ENCODE measurements at places on chromosomes 7 and 10. TPM values are rescaled to one million over a fixed set of nuclear protein-coding genes. Genes with fewer than 3 reads are reported as not detected.

The HMX2 gene
- total RNA-seq = not detected

- no peak for DNase-seq
Observed at GRCh38 chr10:94428766-94429707, 26.7 kb downstream of the TBC1D12 start.

DNA sequence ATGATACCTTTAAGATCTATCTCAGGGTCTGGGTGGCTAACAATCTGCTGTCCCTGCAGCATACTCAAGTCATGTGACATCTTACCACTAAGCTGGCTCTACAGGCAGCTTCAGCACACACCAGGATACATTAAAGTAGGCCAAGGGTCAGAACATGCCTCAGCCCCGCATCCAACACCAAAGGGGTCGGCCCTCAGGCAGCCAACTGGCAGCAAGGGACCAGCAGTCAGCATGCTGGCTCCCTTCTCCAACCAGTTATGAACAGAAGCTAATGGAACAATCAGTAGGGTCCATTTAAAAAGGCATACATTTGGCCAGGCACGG is 37.1 kb downstream of the FAM53B start:
- no peak for DNase-seq

DNA sequence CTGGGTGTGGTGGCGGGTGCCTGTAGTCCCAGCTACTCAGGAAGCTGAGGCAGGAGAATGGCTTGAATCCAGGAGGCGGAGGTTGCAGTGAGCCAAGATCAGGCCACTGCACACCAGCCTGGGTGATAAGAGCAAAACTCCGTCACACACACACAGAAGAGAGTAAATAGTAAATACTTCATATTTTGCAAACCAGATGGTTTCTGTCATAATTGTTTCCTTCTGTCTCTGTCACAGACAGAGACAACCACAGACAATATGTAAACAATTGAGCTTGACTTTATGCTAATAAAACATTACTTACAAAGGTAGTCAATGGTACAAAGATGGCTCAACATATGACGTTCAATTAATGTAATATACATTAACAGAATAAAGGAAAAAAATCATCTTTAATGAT is 83.7 kb downstream of the JMJD1C start:
- no peak for DNase-seq

The THAP5 gene
- total RNA-seq = 21.1 TPM

The FAM25G gene
- not detected for total RNA-seq

The COBL gene
- 28.1 TPM for total RNA-seq

The C7orf25 gene
- 4.2 TPM for total RNA-seq

The MORN4 gene
- 7.0 TPM for total RNA-seq

The NDUFB2 gene
- 528 TPM for total RNA-seq

GRCh38 chr7:83947260-83947659 is 247.3 kb downstream of the SEMA3A start:
- no peak for DNase-seq

DNA sequence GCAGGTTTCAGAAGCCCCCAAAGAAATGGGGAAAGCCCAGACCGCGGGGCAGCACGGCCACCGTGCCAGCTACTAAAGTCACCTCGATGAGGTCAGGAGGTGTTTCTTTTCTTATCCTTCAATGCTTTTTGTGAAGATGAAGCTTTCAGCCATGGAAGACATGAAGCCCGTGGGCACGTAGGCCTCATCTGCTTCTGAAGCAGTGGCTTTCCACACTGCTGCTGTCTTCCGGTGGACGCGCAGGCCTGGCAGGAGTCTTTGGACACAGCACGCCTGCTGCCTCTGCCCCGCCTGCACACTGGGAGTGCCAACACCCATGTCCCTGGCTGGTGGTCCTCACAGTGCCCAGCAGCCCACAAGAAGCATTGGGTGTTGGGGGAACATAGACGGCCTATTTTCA is 185.5 kb downstream of the EBF3 start:
- DNase-seq = no peak

- peak; percentile 20 for DNase-seq
Observed at GRCh38 chr7:106731646-106732444, 70.9 kb upstream of the CCDC71L start.

GRCh38 chr10:121616291-121616690 is 18.0 kb upstream of the FGFR2 start:
- DNase-seq = no peak

The TMEM130 gene
- not detected for total RNA-seq

GRCh38 chr7:136652635-136653370 is 215.6 kb upstream of the CHRM2 start:
- no peak for DNase-seq

The PHYHIPL gene
- total RNA-seq = not detected

DNA sequence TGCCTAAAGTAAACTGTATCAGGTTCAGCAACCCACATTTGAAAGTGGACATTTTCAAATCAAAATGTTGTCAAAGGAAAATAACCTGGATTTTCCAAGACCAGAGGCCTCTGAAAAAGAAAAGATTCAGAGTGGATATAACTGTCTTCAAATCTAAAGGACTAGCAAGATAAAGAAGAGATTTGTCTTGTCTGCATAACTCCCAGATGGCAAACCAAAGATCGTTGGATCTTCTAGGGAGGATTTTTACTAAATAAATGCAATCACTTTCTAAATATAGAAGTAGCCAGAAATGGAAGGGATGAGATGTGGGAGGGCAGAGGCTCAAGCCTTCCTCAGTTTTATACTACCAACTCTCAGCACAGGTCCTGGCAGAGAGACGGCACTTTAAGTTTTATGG is 39.0 kb downstream of the CABCOCO1 start:
- no peak for DNase-seq

- no peak for DNase-seq
Observed at GRCh38 chr10:75034714-75035258, 76.7 kb upstream of the SAMD8 start.

GRCh38 chr7:44893710-44894234 is 8.4 kb upstream of the PURB start:
- DNase-seq = no peak

DNA sequence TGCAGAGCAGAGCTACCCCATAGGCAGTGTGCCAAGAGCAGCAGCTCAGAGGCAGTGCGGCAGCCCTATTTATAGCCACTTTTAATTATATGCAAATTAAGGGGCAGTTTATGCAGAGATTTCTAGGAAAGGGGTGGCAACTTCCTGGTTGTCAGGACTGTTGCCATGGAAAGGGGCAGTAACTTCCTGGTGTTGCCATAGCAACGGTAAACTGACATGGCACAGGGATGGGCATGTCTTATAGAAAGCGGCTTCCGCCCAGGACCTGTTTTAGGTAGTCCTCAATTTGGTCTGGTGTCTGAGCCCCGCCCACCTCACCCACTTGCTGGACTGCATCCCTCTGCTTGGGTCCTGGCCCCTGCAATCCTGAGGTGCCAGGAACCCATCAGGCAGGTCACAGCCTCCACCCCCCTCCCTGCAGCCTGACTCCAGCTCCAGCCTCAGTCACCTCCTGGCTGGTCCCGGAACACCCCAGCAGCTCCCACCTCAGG is 115.8 kb downstream of the TMEM130 start:
- DNase-seq = no peak
